ENCODE measurements at places on chromosomes 1 and 21. TPM values are rescaled to one million over a fixed set of nuclear protein-coding genes. Genes with fewer than 3 reads are reported as not detected.

The PTPRU gene
- total RNA-seq, result 0.37 TPM

The SPATA45 gene
- not detected for total RNA-seq

DNA sequence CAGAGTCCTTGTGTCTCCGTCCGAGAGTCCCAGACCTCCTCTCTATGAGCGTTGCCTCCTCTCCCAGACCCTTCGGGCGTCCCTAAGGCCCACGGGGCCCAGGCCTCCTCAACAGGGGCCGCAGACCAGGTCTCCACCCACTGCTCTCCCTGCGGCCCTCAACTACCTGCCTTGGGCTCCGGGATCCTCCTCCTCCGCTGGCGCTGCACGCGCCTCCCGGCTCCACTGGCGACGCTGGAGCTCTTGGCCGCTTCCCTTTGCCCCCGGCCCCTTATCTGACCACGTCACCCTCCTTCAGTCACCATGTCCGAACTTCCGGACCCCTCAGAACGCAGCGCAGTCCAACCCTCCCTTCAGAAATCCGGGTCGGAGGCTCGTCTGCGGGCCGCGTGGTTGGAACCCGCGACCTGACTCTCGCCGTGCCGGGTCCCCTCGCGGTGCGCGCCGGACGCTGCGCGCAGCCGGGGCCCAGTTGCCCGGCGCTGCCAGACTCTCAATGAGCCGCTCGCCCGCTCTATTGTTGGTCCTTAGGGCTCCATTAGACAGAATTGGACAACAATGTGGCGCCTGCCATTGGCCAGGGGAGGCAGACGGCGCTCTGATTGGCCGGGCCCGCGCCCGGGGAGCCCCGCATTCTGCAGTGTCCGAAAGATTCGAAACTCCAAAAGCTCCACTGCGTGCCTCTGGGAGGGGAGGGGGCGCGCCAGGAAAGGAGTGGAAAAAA is at the start of gene DMRTA2:
Gene DMRTA2 (minus strand): TSS at position 498 of the 724 bp plus-strand sequence. CDS start 1,907 bp downstream, outside the sequence.
- DNase-seq, result peak; percentile 10

DNA sequence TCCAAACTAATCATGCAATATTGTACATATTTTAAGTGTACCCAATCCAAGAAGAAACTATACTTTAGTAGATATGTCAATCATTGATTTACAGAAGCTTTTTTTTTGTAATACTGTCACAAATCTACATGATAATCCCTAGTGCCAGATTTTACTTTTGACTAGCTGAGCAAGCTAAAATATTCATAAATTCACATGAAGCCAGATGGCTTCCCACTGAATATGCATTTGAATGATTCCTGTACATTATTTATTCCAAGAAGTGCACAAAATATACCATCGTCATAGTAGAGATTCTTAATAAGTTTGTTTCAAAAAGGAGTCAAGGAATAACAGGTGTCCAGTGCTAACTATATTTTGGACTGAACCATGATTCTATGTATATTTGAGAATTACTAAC is 17.2 kb downstream of the FPGT start:
- DNase-seq, result no peak

DNA sequence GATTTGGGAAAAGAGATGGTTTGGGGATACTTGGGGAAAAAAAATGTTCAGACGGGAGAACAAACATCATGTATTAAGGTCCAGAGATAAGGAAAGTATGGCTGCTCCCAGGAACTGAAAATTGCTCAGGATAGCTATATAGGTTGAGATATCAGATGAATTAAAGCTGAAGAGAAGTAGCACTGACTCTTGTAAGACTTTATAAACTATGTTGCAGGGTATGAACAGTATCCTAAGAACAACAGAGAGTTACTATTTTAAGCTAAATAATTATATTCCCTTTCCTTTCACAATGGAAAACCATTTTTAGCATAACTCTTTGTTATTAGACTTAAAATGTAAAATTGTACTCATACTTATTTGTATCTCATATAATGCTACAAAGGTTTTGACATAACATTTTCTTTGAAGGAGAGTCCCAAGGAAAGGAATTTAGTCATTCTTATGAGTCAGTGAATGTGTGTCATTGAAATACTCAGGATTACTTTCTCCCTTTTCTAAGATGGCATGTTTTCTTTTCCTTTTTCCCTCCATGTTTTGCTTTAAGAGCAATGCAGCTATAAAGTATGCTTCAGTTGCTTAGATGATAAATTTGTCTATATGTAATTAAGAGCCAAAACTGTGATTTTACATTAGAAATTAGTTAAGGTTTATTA is 139.4 kb upstream of the KIAA1614 start:
- DNase-seq, result no peak

DNA sequence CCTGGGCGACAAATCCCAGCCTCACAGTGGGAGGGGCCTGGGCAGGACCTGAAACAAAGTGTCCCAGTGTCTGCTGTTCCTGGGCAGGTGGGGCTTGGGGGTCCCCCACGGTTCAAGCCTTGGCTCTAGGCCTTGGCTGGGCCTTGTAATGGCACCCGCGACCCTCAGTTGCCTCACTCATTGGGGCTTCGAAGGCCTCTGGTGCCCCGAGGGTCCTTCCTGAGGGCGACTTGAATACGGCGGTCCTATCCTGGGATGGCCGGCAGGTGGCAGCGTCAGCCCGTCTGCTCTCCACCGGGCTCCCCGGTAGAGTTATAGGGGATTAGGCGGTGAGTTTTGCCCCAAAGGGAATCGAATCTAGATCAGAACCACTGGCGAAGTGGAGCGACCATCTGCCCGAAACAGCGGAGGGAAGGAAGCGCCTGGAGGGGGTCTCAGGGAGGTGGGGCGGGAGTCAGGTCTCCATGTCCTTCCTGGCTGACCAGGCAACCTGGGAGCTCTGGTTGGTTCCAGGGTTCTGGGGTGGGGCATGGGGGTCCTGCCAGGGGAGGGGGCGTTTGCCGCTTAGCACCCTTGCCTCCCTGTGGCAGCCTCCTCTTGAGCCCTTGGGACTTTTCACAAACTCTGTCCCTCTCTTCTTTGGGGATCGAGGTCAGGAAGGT is 2.1 kb upstream of the PEX10 start:
- DNase-seq, result peak; percentile 88

DNA sequence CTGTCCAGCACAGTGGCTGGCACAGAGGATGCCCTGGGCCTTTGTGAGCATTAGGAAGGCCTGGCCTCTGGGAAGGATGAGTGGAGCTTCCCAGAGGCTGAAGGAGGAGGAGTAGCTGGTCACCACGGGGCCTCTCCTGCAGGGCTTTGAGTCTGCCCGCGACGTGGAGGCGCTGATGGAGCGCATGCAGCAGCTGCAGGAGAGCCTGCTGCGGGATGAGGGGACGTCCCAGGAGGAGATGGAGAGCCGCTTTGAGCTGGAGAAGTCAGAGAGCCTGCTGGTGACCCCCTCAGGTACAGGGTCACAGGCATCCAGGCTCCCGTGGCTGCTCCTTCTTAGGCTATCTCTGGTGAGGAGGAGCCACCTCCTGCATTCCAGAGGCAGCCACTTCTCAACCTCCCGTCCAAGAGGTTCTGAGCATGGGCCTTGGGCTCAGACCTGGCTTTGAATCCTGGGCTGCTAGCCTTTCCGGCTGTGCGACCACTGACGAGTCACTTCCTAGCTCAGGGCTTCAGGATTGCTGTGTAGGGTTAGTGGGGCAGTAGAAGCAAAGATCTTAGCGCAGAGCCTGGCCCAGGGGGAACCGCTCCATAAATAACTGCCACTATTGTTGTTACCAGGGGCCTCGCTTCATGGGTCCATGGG is 14.0 kb downstream of the SESN2 start:
- no peak for DNase-seq

GRCh38 chr1:212498283-212499040 is 65.7 kb downstream of the NENF start:
- DNase-seq, result no peak

DNA sequence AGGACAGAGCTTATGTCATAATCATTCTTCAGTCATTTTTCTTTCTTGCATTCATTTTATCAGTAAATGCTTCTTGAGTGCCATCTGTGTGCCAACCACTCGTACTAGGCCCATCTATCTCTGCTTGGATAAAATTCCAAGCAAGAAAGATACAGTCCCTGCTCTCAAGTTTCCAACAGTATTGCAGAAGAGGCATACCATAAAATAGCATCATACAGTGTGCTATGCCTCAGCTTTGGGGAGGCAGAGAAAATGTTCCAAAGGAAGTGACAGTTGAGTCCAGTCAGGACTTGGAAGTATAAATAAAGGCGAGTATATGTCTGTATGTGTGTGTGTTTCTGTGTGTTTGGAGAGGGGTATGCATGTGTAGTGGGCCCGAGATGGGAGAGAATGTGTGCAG is 113.4 kb upstream of the HOOK1 start:
- no peak for DNase-seq

DNA sequence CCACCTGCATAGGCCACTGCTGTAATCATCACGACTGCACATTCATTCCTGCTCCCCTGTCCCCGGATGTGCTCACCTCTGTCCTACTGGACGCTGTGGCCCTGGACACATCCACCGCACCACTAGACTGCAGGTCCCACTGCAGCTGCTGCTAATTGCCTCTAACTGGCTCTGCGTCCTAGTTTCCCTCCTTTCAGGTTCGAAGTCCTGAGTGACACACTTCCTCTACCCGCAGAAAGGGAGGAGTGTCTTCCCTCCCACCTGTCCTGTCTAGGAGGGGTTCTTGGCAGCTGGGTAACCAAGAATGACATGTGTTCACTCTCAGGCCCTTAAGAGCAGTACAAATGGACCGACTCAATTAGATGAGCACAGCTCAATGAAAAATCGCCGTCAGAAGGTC is 40.5 kb upstream of the ITPKB start:
- DNase-seq, result no peak

GRCh38 chr1:219500327-219500897 is 112.5 kb downstream of the ZC3H11B start:
- DNase-seq, result no peak

GRCh38 chr1:161216945-161217712 is 2.0 kb downstream of the FCER1G start:
- no peak for DNase-seq

- DNase-seq, result no peak
Measured at GRCh38 chr1:51002516-51002915, 32.5 kb downstream of the CDKN2C start.

- no peak for DNase-seq
Measured at GRCh38 chr1:96649301-96649700, 72.3 kb upstream of the PTBP2 start.

DNA sequence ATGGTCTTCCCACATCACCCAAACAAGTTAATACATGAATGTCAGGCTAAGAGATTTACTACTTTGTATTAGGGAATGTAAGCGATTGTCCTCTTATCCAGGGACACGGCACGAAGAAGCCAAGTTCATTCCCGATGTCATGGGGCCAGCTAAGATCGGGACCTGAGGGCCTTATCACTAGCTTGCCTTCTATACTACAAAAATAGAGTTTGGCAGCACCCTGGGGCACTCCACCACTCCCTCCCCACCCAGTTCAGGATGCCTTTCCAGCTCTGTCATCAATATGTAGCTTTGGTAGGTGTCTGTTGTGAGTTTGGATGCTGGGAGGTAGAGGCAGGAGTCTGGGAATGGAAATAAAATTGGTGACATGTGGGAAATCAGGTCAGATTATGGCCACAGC is 197.5 kb downstream of the ATG4C start:
- DNase-seq, result no peak

DNA sequence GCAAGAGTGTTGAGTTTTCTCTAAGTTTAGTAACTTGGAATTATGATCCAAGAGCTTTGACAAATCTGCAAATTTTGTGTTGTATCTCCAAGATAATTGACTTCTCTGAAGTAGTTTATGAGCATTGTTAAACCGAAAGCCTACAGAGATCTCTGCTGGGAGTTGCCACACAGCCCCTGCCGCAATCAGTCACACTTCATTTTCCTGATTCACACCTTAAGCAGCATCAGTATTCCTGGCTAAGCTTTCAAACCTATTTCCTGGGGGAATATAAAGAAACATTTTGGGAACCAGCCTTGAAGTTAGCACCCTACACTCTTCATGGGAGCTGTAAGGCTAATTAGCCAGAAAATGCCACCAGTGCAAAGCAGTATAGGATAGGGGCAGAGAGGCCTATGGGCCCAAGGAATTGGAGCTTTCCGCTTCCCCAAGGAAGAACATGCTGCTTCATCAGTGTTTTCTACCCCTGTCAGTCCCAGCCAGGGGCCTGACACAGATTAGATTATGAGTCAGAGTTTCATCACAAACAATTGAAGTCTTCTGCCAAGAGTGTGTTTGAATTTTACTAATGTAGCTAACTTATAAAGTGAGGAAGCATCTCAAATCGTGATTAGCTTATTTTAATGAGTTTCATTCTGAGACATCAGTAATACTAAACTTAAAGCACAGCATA is 23.2 kb upstream of the CACYBP start:
- DNase-seq, result peak; percentile 16

DNA sequence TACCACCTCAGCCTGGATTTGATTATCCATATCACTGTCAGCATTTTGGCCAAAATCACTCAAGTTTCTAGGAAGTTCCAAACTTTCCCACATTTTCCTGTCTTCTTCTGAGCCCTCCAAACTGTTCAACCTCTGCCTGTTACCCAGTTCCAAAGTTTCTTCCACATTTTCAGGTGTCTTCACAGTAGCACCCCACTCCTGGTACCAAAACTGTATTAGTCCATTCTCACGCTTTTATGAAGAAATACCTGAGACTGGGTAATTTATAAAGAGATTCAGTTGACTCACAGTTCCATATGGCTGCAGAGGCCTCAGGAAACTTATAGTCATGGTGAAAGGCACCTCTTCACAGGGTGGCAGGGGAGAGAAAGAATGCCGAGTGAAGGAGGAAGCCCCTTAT is 39.4 kb downstream of the STXBP3 start:
- DNase-seq, result no peak
